T-helper 9 cell (primary cell): ENCODE measurements at places on chromosomes 2 and 18.
A peak's percentile ranks its signal among the peaks of the same experiment; 100 is the strongest.

DNA sequence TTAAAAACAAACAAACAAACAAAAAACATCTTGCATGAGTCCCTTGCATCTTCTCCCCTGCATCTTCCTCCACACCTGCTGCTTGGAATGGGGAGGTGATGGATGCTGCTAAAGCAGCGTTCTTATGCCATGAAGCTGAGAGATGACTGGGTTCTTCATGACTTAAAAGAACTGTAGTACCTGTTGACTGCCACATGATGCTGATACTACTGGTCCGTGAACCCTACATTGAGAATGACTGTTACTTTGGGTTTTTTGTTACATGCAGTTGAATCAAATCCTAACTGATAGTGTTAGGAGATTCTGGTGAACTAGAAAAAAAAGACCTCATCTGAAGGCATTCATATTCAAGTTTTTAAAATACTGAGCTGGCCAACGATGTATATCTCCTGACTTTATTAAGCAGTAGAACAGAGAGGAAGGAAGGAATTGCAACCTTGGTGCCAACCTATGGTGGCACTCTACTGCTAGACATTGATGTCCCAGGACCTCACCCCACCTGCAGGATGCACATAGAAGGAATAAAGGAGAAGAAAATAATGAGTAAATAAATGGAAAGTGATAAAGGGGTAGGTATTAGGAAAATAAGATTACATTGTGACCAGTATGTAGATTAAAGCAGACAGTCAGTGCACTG lies 63.2 kb upstream of the SPAG16 start:
- no peak for DNase-seq

GRCh38 chr2:54909001-54909400 lies 141.2 kb downstream of the RTN4 start:
- DNase-seq: no peak

DNA sequence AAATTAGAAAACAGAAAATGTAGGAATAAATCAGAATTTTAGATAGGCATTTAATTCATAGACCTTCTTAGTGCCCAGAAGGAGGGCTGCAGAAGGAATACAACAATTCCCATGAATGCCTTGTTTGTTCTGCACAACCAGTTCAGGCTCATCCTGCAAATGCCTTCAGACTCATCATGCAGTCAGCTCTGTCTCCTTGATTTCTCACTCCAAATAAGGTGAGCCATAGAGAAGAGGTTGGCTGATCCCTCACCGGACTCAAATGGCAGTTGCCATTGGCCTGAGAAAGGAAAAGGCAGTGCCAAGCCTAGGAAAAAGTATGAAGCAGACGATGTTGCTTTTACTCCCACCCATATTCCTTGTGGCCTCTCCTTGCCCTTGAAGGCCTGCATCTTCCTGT lies 50.3 kb downstream of the DSC3 start:
- DNase-seq: no peak

DNA sequence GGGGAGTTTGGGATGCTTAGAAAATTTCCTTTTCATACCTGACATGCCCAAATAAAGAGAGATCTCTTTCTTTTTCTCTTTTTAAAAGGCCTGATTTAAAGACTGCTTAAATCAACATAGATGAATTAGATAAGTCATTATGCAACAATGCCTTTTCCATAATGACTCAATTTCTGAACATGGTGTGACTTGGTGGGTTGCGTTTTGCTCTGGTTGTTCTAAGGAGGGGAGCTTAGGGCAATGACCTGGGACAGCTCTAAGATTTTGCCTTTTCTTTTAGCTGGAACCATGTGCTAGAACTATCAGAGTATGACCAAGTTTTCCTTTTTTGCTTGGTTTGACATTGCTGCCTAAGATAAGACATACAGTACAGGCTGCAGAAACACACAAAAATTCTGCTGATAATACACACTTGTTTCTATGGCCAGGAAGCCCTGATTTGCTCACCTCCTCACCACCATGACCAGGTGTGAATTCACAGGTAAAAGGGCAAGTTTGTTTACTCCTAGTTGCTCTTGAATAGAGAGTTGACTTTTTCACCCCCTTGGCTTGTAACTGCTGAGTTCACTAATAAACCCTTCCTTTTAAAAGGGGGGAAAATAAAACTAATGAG lies 58.1 kb upstream of the IL1RL1 start:
- no peak for DNase-seq

DNA sequence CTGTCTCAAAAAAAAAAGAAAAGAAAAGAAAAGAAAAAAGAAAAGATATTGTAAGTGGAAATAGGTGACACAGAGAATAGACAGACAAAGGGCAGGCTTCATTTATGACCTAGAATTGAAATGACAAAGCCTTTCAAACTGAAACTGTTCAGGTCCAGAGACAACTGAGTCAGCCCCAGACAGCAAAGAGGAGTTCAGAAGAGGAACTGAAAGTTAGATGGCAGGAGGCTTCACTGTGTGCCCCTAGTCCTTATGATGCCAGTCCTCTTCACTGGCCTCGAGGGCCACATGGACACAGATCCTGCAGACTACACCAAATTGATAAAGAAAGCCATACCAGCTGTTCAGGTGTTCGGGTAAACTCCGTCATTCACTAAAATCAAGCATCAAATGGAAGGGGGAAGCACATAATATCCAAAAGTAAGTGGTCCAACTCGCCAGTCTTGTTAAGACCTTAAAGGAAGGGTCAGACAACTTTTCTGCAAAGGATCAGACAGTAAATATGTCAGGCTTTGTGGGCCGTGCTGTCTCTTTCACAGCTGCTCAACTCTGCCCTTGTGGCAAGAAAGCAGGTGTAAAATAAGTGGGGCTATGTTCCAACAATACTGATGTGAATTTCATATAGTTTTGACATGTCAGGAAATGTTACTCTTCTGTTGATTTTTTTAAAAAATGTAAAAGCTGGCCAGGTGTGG lies 231.9 kb upstream of the MGAT5 start:
- no peak for DNase-seq

DNA sequence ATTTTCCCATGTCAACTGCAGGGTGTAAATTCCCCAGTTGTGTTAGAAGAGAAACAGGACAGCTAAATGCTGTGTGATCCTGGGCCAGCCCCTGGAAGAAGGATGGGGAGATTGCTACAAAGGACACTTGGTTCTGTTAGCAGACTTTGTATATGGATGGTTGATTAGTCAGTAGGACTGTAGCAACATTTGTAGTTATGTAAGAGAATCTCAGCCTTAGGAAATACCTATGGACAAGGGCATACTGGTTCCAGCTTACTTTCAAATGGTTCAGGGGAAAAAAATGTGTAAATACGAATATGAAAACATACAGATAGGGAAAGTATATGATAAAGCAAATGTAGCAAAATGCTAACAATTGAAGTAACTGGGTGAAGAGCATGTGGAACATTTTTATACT lies 47.6 kb downstream of the GNAL start:
- DNase-seq: no peak

DNA sequence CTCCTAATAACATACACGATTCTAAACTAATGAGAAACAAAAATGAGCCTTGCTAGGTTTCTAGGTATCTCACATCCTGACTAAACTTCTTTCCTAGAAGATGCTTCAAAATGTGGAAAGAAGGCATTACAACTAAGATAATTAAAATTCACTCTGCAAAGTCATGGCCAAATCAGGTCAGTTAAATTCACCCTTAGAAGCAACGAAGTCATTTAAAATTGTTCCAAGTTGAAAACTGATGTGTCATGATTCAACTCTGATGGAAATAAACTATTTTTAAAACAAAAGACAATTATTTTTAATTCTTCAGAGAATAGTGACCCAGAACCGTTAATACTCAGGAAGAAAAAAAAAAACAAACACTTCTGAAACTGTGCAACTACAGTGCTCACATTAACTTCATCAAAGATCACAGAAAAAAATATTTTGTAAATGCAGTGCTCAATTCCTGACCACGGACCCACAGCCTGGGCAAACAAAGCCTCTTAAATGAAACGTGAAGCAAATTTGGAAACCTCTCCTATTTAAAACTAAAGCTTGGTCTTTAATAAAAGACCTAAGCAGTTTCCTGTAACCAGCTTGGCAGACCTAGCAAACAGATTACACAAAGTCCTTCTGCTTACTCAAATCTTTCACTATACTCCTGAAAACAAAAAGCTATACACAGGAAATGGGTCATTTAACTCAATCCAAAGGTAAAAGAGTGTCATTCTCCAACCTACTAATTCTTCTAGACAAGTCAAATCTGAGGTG lies 39.0 kb downstream of the CHN1 start:
- DNase-seq: no peak

DNA sequence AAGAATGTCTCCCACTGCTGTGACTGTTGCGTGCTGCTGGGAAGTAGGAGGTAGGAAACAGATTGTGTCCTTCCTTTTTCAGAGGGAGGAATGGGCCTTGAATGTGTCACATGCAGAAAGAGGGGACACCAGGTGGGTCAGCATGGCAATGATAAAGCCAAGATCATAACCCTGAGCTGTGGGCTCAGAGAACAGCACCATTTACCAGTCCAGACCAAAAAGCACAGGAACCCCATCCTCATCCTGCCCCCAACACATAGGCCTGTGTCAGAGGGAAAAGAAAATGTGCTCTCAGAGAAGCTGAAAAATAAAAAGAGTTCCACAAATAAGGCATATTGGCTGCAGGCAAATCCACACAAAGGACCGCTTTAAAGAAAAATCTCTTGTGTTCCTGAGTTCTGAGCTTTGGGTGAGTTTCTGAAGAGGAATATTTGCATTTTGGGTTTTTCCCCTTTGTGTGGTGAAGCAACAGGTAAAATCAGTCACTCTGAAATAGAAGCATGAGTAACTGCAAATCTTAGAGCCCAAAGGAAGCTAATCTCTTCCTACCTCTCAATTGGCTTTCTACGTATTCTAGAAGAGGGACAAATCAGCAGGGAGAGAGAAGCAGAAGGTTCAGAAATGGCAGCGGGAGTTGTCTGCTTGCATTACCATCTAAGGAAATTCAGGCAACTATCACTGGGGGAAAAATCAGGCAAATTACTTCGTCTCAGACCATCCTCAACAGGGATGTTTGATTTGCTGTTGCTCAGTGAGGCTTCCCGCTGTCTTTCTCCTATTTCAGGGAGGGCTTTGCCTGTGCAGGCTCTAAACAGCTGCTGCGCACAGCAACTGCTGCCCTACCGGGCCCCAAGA lies 106.8 kb downstream of the BCL11A start:
- no peak for DNase-seq

DNA sequence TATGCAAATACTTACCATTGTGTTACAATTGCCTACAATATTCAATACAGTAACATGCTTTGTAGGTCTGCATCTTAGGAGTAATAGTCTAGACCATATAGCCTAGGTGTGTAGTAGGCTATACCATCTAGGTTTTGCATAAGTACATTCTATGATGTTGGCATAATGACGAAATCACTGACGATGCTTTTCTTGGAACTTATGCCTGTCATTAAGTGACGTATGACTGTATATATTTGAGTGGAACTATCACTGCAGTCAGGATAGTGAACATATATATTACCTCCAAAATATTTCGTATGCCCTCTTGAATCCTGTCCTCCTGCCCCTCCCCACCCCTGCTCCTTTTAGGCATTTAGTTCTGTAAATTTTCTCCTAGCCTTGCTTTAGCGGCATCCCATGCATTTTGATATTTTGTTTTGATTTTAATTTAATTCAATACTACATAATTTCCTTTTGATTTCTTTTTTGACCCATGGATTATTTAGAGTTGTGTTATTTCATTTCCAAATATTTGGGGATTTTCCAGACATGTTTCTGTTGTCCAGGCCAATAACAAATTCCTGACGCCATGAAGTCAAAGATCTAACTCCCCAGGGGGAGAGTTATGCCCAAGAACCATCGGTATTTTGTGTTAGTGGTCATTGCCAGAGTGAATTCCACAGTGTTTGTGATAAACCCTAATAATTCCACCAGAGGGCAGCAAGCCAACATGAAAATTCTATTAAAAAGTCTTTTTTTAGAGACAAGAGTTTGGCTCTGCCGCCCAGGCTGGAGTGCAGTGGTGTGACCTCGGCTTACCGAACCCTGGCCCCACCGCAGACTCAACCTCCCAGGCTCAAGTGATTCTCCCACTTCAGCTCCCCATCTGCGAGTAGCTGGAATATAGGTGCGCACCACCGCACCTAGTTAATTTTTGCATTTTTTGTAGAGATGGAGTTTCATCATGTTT lies 24.2 kb upstream of the CASP8 start:
- peak; percentile 21 for DNase-seq

DNA sequence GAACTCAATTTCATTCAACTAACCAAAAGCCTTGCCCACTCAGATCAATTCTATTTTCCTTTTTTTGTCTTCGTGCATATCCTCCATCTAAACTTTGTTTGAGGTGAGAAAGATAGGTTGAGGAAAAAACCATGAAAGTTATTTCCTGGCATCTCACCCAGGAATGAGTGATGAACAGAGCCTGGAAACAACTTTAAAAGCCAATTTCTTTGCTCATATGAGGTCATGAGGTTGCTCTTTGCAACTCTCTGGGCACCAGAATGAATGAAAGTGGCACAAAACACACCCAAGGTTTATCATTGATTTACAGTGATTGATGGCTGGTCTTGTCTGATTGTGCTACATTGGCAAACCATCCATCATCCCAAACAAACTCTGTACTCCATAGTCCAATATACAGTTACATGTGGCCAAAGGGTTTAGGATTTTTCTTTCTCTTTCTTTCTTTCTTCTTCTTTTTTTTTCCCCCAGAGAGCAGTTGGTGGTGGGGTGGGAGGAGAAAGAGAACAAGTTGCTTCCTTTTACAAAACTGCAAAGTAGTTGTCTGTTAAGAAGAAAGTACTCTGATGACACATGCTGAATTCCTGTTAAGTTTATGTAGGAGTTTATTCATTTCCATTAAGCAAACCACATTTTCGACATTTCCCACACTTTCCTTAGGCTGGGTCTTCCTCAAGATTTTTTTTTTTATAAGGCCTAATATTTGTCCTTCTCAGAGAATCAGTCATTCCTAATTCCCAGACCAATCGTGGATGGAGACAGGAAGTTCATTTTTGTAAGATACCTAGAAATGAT lies 575.9 kb upstream of the ZEB2 start:
- DNase-seq: no peak

DNA sequence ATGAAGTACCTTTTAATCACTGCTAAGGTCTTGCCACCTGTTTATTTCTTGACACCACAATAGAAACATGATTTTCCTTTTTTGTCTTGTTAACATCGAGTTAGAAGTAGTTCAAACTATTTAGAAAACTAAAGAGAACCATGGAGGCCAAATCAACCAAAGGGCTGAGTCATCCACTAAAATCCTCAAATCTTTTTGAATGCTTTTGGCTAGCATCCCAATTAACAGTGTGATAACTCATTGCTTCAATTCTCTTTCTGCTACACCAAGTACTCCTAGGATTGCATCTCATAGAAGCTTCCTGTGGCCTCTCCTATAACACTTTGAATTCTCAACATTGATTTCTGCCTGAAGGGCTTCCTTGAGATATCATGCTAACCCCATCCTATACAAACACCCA lies 159.9 kb upstream of the MMADHC start:
- no peak for DNase-seq

GRCh38 chr2:140747665-140748064 lies 1383.2 kb downstream of the LRP1B start:
- DNase-seq: no peak

- no peak for DNase-seq
Measured at GRCh38 chr2:144082777-144083176, 437.1 kb downstream of the ZEB2 start.

GRCh38 chr2:62539606-62540407 lies 33.8 kb upstream of the TMEM17 start:
- no peak for DNase-seq

- no peak for DNase-seq
Measured at GRCh38 chr2:112794131-112794733, 9.9 kb upstream of the IL1A start.
